ENCODE measurements at places on chromosomes 12 and 14.

DNA sequence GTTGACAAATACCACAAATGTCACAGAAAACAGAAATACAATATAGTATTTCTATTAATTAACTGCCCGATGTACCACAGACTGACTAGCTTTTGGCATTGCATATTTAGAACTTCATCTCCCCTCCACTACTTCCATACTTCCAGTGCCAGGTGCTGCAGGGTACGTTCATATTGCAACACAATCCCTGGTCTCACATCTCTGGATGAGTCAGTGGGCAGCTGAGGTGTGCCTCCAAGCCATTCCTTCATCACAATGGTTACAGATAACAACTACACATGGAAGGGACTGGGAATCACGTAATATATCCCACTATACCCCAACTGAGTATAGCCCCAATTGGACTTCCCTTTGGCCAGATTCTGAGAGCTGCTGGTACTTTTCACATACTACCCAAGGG, 31.1 kb downstream of the CCDC198 start:
- H3K4me1 ChIP-seq: no peaks in the 10 kb centered on the region
- H3K27ac ChIP-seq: no peak overlapping the region
- no peaks in the 10 kb centered on the region for H3K27me3 ChIP-seq
- no peak for DNase-seq

DNA sequence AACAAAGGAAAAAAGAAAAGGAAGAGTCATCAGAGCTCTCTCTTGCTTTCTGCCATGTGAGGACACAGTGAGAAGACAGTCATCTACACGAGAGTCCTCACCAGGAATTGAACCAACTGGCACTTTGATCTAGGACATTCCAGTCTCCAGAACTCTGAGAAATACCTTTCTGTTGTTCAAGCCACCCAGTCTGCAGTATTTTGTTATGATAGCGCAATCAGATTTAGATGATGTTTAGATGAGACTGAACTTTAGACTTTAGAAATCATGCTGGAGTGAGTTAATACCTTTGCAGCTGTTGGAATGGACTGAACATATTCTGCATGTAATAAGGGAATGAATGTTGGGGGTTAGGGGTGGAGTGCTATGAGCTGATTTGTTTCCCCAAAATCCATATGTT, 28.1 kb upstream of the RAB21 start:
- H3K36me3 ChIP-seq: no peaks in the 10 kb centered on the region
- H3K27ac ChIP-seq: no peak overlapping the region
- DNase-seq: no peak
- no peaks in the 10 kb centered on the region for H3K27me3 ChIP-seq

DNA sequence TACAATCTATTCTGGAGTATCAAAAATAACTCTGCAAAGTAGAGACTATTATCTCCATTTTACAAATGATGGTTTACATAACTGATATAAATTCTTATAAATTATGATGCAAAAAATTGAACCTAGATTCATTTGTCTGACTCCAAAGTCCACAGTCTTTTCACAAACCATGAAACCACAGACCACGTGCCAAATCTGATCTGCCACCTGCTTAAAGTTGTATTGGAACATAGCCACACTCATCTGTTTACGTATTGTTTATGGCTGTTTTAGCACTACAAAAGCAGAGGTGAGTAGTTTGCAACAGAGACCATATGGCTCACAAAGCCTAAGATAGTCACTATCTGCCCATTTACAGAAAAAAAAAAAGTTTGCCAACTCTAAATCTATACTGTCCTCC, 105.3 kb downstream of the KCNH5 start:
- no peak for DNase-seq
- no peaks in the 10 kb centered on the region for H3K36me3 ChIP-seq
- no peaks in the 10 kb centered on the region for H3K4me1 ChIP-seq
- no peak overlapping the region for H3K27ac ChIP-seq
- no peak overlapping the region for H3K4me3 ChIP-seq

- DNase-seq: no peak
- no peaks in the 10 kb centered on the region for H3K27me3 ChIP-seq
- H3K36me3 ChIP-seq: no peaks in the 10 kb centered on the region
- no peak overlapping the region for H3K4me3 ChIP-seq
Measured at GRCh38 chr12:44812062-44812461, 64.1 kb downstream of the NELL2 start.

DNA sequence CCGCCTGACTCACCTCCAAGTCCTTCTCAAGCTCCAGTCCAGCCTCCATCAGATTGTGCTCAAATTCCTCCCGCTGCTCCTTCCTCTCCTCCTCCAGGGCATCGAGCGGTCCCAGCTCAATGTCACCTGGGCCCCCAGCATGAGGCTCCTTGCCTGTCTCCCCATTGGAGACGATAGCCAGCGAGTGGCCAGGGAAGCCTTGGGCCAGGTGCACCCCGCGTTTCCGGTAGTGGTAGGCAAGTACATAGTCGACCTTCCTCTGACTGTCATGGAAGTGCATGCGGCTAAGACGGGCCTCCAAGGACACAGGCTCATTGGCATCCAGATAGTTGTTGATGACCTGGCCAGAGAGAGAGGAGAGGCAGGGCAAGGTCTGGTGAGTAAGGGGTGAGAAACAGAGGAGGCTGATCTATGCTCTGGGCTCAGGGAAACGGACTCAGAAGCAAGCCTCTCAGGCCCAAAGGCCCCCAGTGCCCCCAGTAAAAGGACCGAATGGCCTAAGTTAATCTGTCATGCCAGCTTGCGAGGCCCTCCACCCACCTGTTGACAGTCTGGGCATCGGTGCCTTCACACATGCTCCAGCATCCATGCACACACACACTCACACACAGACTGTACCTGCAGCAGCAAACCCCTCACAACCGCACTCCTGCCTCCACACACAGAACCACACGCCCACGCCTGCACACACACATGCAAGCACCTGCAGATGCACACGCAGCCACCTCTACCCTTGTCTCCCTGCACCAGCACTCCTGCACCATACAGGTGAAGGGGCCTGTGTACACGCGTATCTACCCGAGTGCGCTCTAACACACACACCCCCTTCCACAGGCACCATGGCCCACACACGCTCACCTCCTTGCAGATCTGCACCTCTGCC, 23.8 kb downstream of the ANO2 start:
- H3K36me3 ChIP-seq: no peaks in the 10 kb centered on the region
- H3K27ac ChIP-seq: no peak overlapping the region
- no peak overlapping the region for H3K4me3 ChIP-seq
- DNase-seq: no peak

GRCh38 chr12:101407049-101407435, 530 bp downstream of the ARL1 start:
- no peaks in the 10 kb centered on the region for H3K36me3 ChIP-seq
- peak overlapping the region; percentile 97 for H3K27ac ChIP-seq
- peak overlapping the region; percentile 60 for H3K4me3 ChIP-seq
- peaks cover 16% of the 10 kb centered on the region for H3K4me1 ChIP-seq
- DNase-seq: no peak
- H3K27me3 ChIP-seq: no peaks in the 10 kb centered on the region

- H3K4me1 ChIP-seq: no peaks in the 10 kb centered on the region
- DNase-seq: no peak
- no peaks in the 10 kb centered on the region for H3K27me3 ChIP-seq
- no peaks in the 10 kb centered on the region for H3K36me3 ChIP-seq
Measured at GRCh38 chr12:94851396-94852028, 152.0 kb downstream of the NDUFA12 start.

GRCh38 chr14:101927859-101928258, 36.5 kb upstream of the DYNC1H1 start:
- H3K4me3 ChIP-seq: no peak overlapping the region
- H3K27ac ChIP-seq: no peak overlapping the region
- H3K4me1 ChIP-seq: no peaks in the 10 kb centered on the region
- DNase-seq: peak; percentile 54
- H3K27me3 ChIP-seq: no peaks in the 10 kb centered on the region

- no peak for DNase-seq
- H3K36me3 ChIP-seq: no peaks in the 10 kb centered on the region
- H3K4me1 ChIP-seq: no peaks in the 10 kb centered on the region
- no peak overlapping the region for H3K27ac ChIP-seq
- H3K4me3 ChIP-seq: no peak overlapping the region
- H3K27me3 ChIP-seq: no peaks in the 10 kb centered on the region
Measured at GRCh38 chr12:93912086-93912733, 235.0 kb downstream of the CRADD start.

- H3K4me3 ChIP-seq: no peak overlapping the region
- H3K27ac ChIP-seq: no peak overlapping the region
- DNase-seq: no peak
- H3K4me1 ChIP-seq: no peaks in the 10 kb centered on the region
- H3K36me3 ChIP-seq: no peaks in the 10 kb centered on the region
Measured at GRCh38 chr14:91246051-91246852, 1.7 kb upstream of the GPR68 start.

DNA sequence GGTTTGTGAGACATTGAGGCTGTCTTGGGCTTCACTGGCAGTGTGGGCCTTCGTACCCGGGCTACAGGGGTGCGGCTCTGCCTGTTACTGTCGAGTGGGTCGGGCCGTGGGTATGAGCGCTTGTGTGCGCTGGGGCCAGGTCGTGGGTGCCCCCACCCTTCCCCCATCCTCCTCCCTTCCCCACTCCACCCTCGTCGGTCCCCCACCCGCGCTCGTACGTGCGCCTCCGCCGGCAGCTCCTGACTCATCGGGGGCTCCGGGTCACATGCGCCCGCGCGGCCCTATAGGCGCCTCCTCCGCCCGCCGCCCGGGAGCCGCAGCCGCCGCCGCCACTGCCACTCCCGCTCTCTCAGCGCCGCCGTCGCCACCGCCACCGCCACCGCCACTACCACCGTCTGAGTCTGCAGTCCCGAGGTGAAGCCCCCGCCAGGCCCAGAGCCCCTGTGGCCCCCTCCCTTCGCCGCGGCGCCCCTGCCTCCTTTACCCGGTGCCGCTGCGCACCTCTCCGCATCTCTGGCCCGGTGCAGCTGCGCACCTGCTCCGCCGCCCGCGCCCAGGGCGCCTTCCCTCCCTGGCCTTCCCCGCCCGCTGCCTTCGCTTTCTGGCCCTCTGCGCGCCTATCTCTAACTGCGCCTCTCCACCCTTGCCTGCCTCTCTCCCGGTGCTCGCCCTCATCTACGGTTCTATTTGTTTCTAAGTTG, at the start of gene ENO2:
TSS of gene ENO2 (plus strand) at position 335 of the 701 bp plus-strand sequence. CDS start 1,253 bp downstream, outside the sequence.
- peak within 1 kb of the TSS; percentile 10 for H3K27ac ChIP-seq
- peak; percentile 48 for DNase-seq
- H3K4me1 ChIP-seq: no peaks in the 10 kb centered on the region
- H3K36me3 ChIP-seq: no peaks in the 10 kb centered on the region
- no peaks in the 10 kb centered on the region for H3K27me3 ChIP-seq
- H3K4me3 ChIP-seq: peak within 1 kb of the TSS; percentile 51

DNA sequence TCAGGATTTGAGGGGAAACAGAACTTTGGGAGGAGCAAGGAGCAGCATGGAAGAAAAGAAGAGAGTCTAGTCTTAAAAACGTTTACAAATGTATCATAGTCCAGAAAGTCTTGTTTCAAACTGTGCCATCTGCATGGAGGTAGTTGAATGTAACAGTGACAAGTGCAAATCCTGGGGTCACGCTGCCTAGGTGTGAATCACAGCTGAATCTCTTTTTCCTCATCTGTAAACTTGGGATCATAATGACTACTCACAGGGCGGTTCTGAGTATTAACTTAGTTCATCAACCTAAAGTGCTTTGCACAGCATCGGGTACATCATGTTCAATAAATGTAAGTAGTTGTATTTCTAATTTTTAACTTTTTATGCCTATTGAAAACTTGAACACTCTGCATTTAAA, 208.5 kb downstream of the CHST11 start:
- no peaks in the 10 kb centered on the region for H3K27me3 ChIP-seq
- DNase-seq: no peak
- peaks cover 14% of the 10 kb centered on the region for H3K4me1 ChIP-seq
- H3K4me3 ChIP-seq: no peak overlapping the region
- no peak overlapping the region for H3K27ac ChIP-seq

- no peaks in the 10 kb centered on the region for H3K36me3 ChIP-seq
- no peaks in the 10 kb centered on the region for H3K27me3 ChIP-seq
Measured at GRCh38 chr14:105084741-105085571, 19.7 kb upstream of the GPR132 start.

DNA sequence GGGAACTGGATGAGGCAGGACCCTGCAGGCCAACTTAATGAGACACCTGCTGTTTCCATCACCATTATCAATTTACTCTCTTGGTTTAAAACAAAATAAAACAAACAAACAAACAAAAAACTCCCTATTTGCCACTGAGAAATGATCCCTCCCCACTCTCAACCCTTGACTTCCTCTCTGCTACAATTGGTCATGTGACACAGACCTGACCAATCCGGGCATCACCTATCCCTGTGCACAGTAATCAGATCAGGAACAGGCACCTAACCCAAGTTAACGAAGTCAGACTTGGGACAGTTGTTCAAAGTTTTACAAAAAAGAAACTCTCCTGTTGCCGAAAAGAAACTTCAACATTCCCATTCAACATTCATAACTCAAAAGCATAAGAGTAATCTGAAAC, 58.4 kb downstream of the NELL2 start:
- no peaks in the 10 kb centered on the region for H3K27me3 ChIP-seq
- DNase-seq: no peak
- no peak overlapping the region for H3K27ac ChIP-seq
- no peaks in the 10 kb centered on the region for H3K36me3 ChIP-seq
- no peak overlapping the region for H3K4me3 ChIP-seq

GRCh38 chr14:63510538-63510937, 32.6 kb downstream of the PPP2R5E start:
- no peak overlapping the region for H3K27ac ChIP-seq
- no peak overlapping the region for H3K4me3 ChIP-seq
- H3K27me3 ChIP-seq: no peaks in the 10 kb centered on the region
- H3K36me3 ChIP-seq: no peaks in the 10 kb centered on the region

GRCh38 chr12:26177283-26177682, 18.1 kb upstream of the SSPN start:
- no peaks in the 10 kb centered on the region for H3K4me1 ChIP-seq
- H3K36me3 ChIP-seq: no peaks in the 10 kb centered on the region
- no peak overlapping the region for H3K27ac ChIP-seq

DNA sequence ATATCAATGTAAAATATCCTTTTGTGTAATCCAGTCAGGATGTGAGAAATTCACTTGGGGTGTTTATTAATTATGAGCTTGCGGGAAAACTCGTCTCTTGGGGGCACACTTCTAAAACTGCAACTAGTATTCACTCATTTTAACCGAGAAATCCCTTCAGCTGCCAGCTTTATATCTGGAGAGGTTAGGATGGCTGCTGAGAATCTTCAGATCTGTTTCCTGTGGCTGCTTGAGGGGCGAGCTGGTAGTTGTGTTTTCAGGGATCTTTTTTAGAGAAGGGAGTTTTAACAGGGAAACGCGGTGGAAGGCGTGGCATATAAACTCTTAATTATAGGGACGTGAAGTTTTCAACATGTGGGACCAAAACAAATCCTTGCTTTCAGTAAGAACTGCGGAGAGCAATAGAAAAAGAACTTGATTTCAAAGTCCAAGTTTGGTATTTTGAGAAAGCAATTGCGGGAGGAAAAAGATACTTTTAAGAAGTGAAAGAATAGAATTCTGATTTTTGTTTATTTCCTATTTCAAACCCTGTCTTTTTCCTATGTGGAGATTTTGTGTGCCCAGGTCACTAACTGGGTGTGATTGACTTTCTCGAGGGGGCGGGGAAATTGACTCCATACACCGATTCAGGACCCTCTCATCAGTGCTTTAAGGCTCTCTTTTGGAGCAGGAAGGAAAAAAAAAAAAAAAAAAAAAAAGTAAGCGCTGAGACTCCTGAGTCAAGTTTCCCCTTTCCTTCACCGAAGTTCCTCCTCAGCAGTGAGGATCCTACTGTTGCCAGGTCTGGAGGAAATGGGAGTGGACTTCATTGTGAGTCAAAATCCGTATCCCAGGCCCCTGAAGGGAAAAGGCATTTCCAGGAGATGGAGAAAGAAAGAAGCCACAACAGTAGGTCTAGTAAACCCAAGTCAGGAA, 1.1 kb downstream of the PPFIBP1 start:
- peak overlapping the region; percentile 94 for H3K27ac ChIP-seq
- H3K4me1 ChIP-seq: peaks cover 11% of the 10 kb centered on the region
- no peaks in the 10 kb centered on the region for H3K36me3 ChIP-seq
- H3K4me3 ChIP-seq: peak overlapping the region; percentile 70
- DNase-seq: no peak
